ENCODE measurements at places on chromosomes 4 and X.
A peak's percentile ranks its signal among the peaks of the same experiment; 100 is the strongest.

DNA sequence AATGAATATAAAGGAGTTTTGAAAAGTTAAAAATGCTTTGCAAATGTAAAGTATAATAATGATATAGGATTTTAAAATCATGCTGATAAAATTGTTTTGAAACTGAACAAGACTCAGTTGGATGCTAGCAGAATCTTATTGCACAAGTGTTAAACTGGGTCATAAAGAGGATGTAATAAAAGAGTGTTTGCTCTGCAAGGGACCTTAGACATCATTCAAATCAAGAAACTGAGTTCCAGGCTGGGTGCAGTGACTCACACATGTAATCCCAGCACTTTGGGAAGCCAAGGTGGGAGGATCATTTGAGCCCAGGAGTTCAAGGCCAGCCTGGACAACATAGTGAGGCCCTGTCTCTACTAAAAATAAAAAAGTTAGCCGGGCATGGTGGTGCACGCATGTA is 27.5 kb upstream of the DUSP21 start:
- DNase-seq, result no peak

DNA sequence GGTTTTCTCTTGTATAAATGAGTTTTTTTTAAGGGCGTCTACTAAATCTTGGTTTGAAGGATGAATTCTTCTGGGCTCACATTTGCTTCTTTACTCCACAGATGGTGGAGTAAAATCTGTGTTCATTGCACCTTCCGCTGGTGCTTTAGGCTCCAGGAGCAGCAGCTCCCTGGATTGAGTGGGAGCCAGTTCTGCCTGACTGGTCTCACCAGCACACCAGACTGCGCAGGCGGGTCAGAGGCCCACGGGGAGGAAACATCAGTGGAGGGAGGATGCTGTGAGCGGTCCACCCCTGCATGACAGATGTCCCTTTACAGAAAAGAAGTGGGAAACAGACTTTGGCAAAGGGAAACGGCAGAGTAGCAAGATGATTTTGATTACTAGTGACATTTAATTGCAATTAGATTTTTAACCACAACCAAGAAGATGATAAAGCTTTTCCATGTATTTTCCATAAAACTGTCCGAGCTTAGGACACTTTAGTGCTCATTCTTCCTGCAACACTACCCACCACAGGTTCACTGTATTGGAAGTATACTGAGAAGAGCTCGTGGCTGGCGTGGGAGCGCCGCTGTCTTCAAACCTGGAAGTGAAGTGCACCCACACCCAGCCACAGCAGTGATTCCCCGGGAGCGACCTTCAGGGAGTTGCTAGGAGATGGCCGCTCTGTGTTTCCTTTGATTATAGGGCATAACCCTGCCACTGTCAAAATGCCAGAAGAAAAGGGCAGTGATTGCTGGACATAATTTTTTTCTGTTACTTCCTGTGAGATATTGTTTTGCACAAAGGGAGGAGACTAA is 95.2 kb downstream of the SORBS2 start:
- DNase-seq, result no peak

DNA sequence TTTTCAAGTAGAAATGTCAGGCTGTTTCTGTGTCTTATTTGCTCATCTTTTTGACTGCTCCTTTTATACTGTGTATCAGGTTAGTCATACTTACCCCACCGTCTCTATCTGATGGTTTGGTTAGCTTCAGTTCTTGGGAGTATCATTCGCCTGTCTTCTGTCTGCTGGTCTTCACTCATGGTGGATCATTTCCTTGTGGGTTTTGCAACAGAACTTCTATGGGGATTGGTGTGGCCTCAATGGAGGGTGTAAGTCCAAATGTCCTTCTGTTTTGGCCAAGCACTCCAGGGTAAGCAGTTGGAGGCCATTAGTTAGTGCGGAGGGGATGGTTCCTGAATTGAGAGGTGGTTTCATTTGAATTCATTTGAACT is 7.2 kb downstream of the ABCD1 start:
- DNase-seq, result no peak

- no peak for DNase-seq
These were observed 863 bp upstream of the FAM193A start for GRCh38 chr4:2535376-2536192.

DNA sequence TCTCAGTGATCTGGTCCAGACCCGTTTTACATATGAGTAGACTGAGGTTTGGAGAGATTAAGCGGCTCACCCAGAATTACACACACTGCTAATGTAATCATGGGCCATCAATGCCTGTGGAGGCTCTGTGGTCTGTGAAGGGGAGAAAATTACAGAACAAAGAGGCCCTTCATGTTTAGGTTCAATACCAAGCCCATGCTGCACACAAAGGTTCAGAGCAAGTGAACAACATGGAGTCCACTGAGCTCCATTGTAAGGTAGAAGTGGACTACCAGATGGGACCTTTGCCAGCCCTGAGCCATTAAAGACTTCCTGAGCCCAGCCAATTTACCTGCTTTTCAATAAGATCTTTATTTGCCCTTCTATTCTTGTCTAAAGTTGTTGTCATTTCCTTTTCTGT is 109.8 kb downstream of the LUZP4 start:
- DNase-seq, result no peak

GRCh38 chrX:41338436-41338835 is 4.5 kb downstream of the DDX3X start:
- no peak for DNase-seq

- DNase-seq, result peak; percentile 92
These were observed 81.9 kb downstream of the HMGB2 start for GRCh38 chr4:173252024-173252935.
